Stimulated activated CD4-positive, alpha-beta T cell treated with anti-CD3 and anti-CD28 coated beads, Interleukin-12 subunit alpha, Interleukin-12 subunit beta, amount 100 ng/mL, for 4 hours (primary cell): ENCODE measurements at places on chromosomes 12 and 14.

DNA sequence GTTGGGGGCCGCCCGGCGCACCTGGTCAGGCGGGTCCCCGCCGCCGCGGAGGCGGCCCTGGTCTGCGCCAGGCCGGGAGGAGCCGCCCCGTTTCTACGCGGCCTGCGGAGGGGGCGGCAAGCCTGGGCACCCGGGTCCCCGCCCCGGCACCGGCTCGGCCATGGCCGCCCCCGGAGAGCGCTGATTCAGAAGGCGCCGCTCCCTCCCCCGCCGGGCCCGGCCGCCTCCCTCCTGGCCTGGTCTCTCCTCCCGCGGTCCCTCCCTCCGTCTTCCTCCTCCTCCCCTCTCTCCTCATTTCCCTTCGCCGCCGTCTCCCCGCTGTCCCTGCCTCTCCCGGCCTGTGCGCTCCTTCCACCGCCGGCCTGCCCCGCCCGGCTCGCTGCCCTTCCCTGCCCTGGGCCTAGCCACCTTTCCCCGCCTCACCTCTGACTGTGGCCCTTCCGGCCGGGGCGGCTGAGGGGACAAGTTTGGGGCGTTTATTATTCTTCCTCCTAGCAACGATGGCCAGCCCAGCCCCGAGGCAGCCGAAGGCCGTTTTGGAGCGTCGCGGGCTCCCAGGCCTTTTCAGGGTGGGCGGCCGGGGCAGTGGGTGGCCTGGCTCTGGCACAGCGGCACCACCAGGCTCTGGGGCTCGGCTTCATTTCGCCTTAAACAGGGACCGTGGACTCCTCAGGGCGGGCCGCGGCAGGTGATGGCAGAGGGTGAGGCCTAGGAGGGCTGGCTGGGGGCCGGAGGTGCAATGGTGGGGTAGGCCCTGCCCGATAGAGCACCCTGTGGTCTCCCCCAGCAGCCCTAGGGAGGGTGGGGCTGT lies 768 bp downstream of the CEP170B start:
- DNase-seq = peak; percentile 45

- DNase-seq = no peak
Measured at GRCh38 chr12:103737881-103738280, 103.2 kb downstream of the NT5DC3 start.

- no peak for DNase-seq
Measured at GRCh38 chr14:54465654-54466053, 23.1 kb downstream of the GMFB start.

DNA sequence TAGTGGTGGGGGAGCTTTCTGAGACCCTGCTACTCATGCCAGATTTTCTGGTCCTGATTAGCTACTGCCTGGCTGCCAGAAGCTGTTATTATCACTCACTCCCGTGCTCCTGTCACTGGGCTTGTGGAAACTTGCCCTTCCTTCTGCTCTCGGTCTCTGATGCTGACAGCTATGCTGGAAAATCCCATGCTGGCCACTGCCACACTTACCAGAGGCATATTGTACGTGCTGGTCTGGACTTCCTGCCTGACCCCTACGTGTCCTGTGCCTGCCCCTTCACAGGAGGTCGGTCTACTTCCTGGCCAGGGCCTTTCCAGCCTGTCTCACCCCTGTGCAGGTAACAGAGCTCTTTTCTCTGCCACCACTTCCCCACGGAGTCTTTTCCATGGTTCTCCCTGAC lies 149.4 kb upstream of the PLEKHG7 start:
- no peak for DNase-seq
